ENCODE measurements at places on chromosomes 13 and 19.
A peak's percentile ranks its signal among the peaks of the same experiment; 100 is the strongest.

- DNase-seq: no peak
Measured at GRCh38 chr13:67971291-67971690, 741.2 kb upstream of the PCDH9 start.

- DNase-seq: no peak
Measured at GRCh38 chr13:43267916-43268315, 244.5 kb downstream of the DNAJC15 start.

GRCh38 chr19:58515259-58515658, 3.5 kb upstream of the SLC27A5 start:
- DNase-seq: no peak

DNA sequence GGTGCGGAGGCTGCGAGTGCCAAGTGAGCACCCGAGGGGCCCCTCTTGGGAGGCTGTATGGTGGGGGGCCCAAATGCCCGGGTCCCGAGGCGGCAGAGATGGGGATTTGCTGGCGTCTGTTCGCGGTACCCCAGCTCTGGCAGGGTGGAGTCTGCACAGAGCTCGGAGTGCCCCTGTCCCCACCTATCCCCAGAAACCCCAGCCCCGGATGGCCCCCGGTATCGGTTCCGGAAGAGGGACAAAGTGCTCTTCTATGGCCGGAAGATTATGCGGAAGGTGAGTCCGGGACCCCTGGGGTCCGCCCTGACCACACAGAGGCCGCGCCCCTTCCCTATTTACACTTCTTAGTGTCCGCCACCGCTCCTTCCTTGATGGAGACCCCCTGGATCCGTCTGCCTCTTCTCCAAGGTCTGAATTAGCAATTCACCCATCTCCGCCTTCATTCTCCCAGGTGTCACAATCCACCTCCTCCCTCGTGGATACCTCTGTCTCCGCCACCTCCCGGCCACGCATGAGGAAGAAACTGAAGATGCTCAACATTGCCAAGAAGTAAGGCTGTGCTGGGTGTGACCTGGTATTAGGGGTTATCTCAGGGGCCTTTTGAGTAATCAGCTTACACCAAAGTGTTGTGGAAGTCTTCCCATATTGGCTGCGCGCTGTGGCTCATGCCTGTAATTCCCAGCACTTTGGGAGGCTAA, 630 bp downstream of the PNPLA6 start:
- no peak for DNase-seq

GRCh38 chr19:5821521-5822180, 16.8 kb downstream of the NRTN start:
- DNase-seq: no peak

GRCh38 chr13:105290596-105290995, 1244.9 kb downstream of the EFNB2 start:
- no peak for DNase-seq

DNA sequence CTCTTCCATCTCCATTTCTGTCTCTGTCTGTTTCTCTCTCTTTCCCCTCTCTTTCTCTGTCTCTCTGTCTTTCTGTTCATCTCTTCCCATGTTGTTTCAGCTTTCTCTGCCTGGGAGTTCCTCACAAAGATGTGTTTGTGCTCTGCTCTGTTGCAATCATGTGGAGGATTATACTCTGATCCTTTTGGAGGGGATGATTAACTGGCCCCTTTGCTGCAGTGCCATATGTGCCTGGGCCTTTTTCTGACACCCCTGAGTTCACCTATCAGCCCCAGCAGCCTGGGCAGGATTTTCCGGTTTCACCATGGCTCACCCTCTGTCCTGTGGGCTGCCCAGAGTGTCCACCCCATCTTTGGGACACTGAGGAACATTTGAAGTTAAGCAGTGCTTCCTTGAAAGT, 9.0 kb upstream of the TEX26 start:
- DNase-seq: no peak

GRCh38 chr13:95121516-95121915, 179.7 kb downstream of the ABCC4 start:
- no peak for DNase-seq

DNA sequence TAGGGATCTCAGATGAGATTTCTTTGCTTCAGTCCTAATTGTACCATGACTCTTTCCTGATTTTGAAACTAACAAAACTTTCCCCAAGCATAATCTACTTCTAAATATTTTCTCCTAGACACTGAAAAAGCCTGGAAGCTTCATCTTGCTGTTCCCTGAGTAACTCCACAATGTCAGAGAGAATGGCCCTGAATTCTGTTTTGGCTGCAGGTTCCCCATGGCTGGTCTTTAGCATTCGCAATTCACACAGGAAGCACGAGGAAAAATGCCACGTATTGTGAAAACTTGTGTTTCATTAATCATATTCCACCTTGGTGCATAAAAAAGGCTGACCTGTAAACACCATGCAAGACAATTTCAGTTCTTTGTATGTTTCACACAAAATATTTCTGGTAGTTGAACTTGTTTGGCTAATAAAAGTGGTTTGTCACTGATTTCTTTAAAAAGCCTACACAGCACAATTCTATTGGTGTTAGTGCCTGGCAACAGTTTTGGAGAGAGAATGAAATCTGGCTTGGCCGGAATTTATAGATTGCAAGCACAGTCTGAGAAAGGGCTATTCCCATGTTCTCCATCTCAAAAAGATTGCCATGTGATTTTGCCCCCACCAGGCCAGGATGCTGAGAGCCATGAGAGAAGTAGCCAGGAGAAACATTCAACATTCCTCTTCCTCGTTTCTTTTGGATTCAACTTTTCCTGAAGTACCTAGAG, 367.1 kb downstream of the NDFIP2 start:
- no peak for DNase-seq

DNA sequence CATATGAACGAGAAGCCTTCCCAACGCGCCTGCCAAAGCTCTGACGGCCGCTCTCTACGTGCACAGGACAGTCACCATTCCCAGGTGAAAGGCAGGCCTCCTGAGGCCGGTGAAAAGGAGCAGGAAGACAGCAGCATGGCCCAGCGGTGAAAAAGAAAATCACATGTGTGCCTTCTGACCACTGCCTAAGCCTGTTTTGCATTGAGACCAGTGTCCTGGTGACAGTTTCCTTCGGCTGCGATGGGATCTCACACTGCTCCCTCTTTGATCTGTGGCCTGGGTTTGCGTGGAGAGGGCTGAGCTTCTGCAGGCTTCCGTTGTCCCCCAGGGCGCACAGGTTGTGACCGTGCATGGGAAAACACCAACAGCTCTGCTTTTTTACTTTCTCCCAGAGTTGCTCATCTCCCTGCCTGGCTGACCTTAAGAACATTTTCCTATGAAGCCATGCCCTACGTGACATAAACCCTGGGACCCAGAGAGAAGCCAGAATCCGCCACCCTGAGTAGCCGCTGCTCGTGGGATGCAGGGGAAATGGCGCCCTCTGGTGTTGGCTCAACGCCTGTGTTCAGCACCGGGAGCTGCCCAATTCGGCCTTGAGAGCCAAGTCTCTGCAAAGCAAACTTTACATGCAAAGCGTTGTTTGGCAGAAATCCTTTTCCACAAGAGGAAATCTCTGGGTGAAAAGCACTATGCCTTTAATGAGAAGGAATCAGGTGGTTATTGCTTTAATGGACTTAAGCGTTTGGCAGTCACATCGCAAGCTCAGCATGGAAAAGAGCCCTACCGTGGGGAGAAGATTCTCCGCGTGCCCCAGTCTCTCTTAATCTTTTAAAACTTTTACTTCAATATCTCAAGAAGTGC, 112.2 kb upstream of the GPR12 start:
- DNase-seq: peak; percentile 70

DNA sequence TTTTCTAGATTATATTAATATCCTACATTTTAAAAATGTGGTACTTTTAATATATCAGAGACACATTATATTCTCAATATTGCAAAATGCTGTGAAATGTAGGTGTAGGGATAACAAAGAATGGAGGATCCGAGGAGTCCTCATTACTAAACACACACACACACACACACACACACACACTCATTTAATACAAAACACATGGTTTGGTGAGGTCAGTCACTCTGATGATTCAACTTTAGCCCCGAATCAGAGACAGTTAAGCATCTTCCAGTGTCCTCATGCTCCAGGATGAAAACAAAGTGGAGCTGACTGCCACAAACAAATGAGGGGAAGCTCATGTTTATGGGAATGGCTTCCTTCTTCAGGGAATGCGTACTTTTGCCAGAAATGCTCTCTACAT, 147.5 kb downstream of the CYSLTR2 start:
- no peak for DNase-seq

DNA sequence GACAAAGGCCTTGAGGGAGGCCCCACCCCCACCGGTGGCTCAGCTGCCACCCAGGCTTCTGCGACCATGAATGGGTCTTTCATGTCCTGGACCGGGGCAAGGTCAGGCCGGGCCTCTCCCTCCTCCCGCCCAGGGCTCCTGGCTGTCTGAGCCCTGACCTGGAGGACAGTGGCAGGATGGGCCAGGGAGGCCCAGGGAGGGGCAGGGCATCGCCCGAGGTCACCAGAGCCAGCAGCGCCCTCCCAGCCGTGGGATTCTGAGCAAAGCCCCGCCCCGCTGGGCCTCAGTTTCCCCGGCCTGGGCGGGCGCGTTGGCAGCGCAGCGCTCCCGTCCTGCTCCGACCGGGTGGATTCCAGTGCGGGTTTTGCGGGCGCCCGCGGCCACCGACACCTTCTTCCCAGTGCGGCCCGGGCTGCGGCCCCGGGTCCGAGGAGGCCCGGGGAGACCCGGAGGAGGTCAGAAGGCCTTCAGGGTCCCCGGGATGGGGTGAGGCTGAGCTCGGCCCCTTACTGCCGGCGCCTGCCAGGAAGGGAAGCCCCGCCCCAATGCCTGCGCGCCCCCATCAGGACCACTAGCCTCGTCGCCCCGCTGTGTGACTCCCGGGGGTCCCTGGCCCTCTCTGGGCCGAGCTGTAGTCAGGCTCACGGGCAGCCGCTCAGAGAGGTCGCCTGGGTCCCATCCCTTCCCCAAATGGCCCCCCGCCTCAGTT, 24.6 kb upstream of the SEMA6B start:
- DNase-seq: no peak

GRCh38 chr19:1090731-1091543, 4.2 kb downstream of the POLR2E start:
- DNase-seq: no peak

GRCh38 chr13:44758630-44759383, 182.7 kb upstream of the TSC22D1 start:
- DNase-seq: no peak

- peak; percentile 11 for DNase-seq
Measured at GRCh38 chr19:44972802-44973201, 17.6 kb downstream of the CLPTM1 start.

GRCh38 chr19:30453743-30454142, 81.6 kb downstream of the ZNF536 start:
- DNase-seq: no peak

GRCh38 chr13:61013796-61014195, 401.9 kb downstream of the PCDH20 start:
- no peak for DNase-seq

- peak; percentile 57 for DNase-seq
Measured at GRCh38 chr19:29845574-29846176, 33.9 kb downstream of the CCNE1 start.

DNA sequence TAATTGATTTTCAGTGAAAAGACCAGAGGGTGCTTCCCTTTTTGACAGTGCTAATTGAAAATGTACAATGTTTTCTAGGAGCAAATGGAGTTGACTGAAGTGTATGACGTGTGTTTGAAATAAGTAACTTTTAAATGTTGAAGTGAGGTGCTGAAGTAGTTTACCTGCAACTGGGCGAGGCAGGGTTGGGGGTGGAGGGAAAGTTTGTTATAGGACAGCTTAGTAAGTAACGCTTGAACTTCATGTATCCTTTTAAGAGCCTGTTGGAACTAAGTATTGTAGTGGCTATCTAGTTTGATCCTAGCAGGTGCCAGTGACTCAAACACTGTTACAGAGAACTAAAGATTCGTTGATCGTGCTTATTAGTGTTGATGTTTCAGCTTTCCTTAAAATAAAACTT, 5.9 kb downstream of the SLAIN1 start:
- DNase-seq: no peak

- DNase-seq: no peak
Measured at GRCh38 chr13:25352806-25353205, 19.0 kb upstream of the ATP8A2 start.

GRCh38 chr19:56601375-56601774, 6.3 kb downstream of the ZNF71 start:
- no peak for DNase-seq

DNA sequence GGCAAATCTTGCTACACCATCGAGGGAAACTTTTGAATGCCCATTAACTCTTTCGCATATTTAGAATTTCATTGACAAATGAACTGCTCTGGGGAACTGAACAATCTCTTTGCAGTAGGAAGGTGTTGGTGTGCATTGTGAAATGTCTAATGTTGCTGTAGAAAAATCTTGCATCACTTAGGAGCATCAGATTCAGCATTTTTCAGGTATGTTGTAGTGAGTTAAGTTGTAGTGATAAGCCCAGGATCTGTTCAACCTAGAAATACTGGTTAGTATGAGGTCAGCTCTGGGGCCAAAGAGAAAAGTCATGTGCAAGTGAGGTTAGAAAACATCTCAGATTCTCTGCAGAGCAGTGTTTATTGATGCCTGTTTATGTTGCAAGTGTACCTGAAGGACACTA, 4.1 kb downstream of the FRY start:
- no peak for DNase-seq

GRCh38 chr19:2800506-2800905, 15.2 kb downstream of the THOP1 start:
- no peak for DNase-seq

DNA sequence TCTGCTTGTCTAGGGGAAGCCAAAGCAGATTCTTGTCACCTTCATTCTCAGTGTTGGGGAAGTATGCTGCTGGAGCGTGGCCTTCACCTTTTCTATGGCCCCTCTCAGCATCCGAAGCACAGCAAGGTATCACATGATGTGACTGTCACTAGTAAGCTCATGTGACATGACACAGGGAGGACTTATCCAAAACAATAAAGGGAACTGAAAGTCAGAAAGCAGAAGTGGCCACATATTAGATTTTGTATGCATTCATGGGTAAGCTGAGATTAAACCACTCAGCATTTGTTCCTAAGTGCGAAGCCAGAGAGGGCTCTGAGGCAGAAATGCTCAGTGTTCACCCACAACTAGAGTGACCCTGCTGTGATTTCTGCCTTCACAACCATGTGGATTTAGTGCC, 72.8 kb upstream of the PCDH8 start:
- DNase-seq: peak; percentile 46

DNA sequence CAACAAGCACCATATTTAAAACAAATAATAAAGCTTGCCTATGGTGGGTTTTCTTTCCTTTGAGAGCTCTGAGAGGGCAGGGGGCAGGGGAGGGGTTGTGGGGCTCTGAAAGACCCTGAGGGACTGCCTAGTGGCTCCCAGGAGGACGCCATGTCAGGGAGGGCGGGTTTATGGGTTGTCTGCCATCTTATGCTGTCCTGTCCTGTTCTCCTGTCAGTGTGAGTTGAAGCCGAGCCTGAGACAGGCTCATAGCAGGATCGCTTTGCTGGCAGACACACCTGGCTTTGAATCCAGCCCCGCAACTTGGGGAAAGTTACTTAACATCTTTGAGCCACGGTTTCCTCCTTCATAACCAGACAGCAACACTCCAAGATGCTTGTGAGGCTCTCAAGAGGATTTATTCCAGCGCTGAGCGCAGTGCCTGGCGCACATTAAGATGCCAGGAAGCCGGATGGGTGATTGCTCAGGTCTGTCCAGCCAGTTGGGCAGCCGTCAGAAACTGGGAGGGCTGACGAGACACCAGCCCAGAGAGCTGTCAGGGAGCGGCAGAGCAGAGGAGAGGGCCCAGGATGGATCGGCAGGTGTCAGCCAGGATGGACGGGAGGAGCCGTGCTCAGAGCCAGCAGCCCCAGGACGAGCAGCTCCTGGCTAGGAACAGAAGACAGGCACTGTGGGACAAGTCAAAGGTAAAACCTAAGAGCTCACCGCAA, 36.8 kb upstream of the C1QTNF9 start:
- no peak for DNase-seq

All from KBM-7 (cell line).